ENCODE measurements at places on chromosomes 13 and 19.
A peak's percentile ranks its signal among the peaks of the same experiment; 100 is the strongest.

GRCh38 chr13:36954542-36954941 is 34.5 kb upstream of the SMAD9 start:
- DNase-seq: no peak

GRCh38 chr13:33191425-33192210 is 93.9 kb downstream of the STARD13 start:
- DNase-seq: no peak

DNA sequence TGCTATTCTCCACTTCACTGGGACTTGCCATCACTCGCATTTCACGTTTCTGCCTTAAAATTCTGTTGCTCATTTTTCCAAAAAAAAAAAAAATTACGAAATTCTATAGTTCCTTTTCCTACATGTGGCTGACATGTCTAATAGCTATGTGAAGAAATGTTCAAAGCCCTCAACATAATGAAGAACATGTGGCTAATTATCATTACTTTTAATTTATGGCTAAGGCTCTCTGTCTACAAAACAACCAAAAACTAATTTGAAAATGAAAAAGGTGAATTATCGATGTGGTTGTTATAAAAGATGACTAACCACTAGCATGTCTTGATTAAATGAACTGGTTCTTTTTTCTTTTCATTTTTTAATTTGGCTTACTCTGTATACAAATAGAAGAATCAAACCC is 940.0 kb downstream of the EFNB2 start:
- DNase-seq: no peak

DNA sequence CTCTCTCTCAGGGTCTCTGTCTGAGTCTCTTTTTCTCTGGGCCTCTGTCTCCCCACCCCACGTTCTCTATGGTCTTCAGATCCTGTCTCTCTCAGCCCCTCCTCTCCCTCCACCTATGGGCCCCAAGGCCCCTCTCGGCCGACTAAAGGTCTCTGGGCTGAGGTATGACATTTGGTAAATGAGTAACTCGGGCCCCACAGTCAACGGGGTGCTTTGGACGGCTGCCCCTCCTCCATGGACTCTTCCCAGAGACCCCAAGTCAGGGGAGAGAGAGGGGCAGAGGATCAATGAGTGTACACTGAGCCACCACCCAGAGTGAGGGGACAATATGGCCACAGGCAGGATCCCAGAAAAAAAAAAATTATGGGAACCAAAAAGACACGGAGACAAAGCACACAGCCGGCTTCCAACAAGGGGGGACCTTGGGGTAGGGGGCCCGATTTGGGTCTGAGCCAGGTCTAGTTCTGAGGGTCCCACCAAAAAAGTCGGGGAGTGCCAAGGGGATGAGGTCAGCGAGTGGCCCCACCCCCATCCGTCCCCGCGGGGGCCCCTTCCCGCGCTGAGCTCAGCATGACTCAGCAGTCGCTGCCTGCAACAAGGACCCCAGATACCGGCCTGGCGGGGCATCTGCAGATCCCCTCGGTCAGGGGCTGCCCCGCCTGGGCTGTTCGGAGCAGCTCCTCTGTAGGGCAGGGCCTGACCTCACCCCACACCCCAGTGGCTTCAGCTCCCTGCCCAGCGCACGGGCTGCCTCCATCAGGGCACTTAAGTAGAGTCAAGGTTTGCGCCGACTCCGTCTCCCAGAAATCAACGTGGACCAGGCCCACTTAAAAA is 1.5 kb upstream of the FTL start:
- DNase-seq: no peak

DNA sequence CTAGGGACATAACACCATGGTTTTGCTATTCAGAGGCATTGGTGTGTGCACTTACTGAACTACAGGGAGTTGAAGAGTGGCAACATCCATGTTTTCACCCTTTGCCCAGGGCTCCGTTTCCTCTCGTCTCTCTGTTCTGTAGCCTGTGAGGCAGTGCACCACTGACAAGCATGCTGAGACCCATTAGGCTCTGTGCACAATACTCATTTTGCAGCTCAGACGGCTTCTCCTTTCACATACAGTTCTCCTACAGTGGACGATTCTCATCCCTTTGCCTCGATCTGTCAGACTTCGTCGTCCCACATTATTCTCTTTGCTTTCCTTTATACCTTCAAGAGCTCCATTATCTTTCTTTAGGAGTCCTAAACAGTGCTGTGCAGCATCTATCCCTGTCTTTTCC is 403.7 kb downstream of the MYO16 start:
- no peak for DNase-seq

- peak; percentile 7 for DNase-seq
Observed at GRCh38 chr13:40271931-40272775, 394.3 kb downstream of the FOXO1 start.

- no peak for DNase-seq
Observed at GRCh38 chr19:4120559-4121272, 3.2 kb downstream of the MAP2K2 start.

GRCh38 chr19:33507021-33507956 is 14.3 kb downstream of the PEPD start:
- no peak for DNase-seq

- DNase-seq: no peak
Observed at GRCh38 chr13:103066079-103066780, at the start of gene SLC10A2. TSS of gene SLC10A2 (minus strand) at chr13:103066417. CDS start at chr13:103066249, 168 bp downstream.

GRCh38 chr13:38350114-38350617 is 515 bp downstream of the UFM1 start:
- no peak for DNase-seq

- DNase-seq: no peak
Observed at GRCh38 chr19:8965887-8966286, 44.3 kb downstream of the MUC16 start.

GRCh38 chr19:6551607-6552450 is 21.0 kb downstream of the TNFSF9 start:
- no peak for DNase-seq

- DNase-seq: no peak
Observed at GRCh38 chr13:113064000-113064533, 41.5 kb upstream of the F7 start.

- no peak for DNase-seq
Observed at GRCh38 chr13:80668452-80668851, 327.5 kb upstream of the SPRY2 start.

DNA sequence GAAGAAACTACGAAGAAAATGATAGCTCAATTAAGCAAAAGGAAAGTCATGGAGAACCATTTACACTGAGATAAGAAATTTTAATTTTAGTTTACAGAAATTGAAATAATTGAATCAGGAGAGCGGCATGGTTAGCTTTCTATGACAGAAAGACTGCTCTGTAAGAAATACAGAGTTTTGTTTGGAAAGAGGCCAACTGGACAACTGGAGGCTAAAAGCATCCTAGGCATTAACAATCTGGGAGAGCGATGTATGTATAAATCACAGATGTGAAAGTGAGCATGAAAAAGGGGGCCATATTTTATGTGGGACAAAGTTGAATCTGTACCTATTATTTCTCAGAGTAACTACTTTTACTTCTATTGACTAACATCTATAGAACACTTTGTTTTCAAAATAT is 1608.8 kb upstream of the PCDH20 start:
- DNase-seq: no peak

DNA sequence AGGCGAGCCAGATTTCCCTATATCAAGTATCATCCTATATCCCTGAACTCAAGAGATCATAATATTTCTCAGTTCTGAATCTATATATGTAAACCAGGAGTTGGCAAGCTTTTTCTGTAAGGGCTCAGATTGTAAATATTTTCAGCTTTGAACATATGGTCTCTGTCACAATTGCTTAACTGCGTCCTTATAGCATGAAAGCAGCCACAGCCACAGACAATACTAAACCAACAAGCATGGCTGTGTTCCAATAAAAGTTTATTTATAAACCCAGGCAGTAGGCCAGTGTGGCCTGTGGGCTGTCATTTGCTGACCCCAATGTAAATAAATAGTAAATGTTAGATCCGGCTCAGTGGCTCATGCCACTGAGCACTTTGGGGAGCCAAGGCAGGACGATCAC is 12.2 kb upstream of the MYH14 start:
- DNase-seq: no peak

DNA sequence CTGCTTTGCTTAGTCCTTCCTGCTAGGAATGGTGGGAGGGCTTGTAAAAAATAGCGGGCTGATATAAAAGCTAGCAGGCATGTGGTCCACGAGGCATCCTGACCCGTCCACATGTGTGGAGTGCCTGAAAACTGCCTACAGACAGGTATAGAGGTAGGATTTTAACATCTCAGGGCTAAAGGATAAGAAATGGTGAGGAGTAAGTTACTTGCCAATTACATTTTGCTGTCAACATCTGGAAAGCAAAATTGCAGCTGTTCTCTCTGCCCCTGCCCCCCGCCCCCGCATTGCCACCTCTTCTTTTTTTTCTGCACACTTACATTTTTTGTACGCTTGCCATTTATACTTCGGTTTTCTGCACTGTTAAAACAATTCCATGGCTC is 21.0 kb downstream of the NFIX start:
- no peak for DNase-seq

DNA sequence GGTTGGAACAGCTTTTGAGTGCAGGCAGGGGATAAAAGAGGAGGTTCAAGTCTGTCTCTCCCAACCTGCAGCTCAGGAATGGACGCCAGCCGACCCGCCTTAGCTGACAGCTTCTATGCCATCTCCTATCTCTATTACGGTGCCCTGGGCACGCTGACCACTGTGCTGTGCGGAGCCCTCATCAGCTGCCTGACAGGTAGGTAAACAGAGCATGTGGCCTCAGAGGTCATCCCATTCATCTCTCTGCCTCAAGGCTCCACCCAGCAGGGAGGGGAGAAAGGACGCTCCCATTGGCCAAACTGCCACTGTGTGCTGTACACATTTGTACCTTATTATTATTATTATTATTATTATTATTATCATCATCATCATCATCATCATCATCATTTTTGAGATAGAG is 16.5 kb downstream of the SLC5A5 start:
- no peak for DNase-seq

GRCh38 chr13:36683701-36684100 is 9.9 kb downstream of the SERTM1 start:
- no peak for DNase-seq

GRCh38 chr13:113172419-113172926 is 14.0 kb downstream of the PROZ start:
- DNase-seq: no peak

DNA sequence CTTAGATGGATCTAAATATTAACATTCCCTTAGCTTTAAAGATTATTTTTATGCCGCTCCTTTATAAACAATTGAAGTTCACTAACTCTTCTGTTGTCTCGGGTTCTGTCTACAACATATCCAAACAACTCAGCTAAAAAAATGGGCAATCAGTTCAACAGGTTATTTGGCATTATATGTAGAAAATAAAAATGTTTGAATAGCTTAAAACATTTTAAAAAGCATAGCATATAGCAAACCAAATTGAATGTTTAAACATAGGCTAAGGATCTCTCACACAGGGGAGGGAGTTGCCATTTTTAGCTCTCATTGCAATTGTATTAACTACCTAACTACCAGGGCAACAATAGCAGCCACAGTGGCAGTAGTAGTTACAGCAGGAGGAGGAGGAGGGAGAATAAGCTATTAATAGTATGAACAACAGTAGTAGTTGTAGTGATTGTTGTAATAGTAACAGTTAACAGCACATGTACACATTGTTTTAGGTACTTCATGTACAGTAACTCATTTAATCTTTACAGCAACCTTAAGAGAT is 404.2 kb downstream of the KCNRG start:
- no peak for DNase-seq

DNA sequence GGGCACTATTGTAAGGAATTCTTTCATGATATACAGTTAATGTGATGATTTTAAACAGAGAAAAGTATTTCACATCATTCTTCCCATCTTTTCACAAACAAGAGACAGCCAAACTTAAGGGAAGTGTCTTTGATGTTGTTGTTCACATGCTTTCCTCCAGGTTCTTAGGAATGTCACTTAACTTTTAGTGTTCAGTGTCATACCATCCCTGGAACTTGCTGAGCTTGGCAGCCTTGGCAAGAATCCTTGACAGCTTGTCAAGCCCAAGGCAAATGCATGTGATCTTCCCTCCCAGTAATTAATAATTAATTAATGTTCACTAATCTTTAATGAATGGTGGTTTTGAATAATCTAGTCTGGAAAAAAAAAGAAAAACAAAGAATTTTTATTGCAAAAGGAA is 727.9 kb upstream of the PRR20A start:
- no peak for DNase-seq

GRCh38 chr19:41376241-41376997 is at the start of gene TMEM91:
TSS of gene TMEM91 (plus strand) at chr19:41376533. CDS start at chr19:41378310, 1,777 bp downstream.
- DNase-seq: no peak

DNA sequence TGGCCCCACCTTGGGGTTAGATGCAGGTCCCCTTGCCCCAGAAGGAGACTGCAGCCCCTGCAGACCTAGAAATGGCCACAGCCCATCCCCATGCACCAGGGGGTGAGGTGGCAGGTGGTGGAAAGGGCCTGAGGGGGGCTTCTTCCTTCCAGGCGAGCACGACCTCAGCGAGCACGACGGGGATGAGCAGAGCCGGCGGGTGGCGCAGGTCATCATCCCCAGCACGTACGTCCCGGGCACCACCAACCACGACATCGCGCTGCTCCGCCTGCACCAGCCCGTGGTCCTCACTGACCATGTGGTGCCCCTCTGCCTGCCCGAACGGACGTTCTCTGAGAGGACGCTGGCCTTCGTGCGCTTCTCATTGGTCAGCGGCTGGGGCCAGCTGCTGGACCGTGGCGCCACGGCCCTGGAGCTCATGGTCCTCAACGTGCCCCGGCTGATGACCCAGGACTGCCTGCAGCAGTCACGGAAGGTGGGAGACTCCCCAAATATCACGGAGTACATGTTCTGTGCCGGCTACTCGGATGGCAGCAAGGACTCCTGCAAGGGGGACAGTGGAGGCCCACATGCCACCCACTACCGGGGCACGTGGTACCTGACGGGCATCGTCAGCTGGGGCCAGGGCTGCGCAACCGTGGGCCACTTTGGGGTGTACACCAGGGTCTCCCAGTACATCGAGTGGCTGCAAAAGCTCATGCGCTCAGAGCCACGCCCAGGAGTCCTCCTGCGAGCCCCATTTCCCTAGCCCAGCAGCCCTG is 4.2 kb upstream of the F10 start:
- DNase-seq: no peak

DNA sequence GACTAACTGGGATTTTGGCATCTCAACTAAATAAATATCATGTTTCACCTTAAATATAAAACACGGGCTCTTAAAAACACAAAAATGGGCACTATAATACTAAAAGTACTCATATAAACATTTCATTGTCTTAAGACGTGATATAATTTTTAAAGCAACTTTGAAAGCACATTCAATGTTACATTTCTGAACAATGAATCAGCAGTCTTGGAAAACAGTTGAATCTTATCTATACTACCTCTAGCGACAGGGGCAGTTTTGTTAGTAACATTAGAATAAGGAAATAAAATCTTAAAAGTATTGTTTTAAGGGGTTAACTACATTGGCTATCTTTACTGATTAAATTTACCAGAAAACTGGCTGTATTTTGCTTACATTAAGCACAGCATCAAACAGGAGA is 156.9 kb downstream of the UGGT2 start:
- DNase-seq: no peak
